ENCODE measurements at places on chromosomes 16 and 17. TPM values are rescaled to one million over a fixed set of nuclear protein-coding genes. Genes with fewer than 3 reads are reported as not detected.

Gene ALOXE3
- 8.0 TPM for total RNA-seq

Gene KCNH6
- not detected for total RNA-seq

Gene CPHXL2
- total RNA-seq = not detected

Gene CPHXL
- total RNA-seq = not detected

Gene FLOT2
- 71.4 TPM for total RNA-seq

Gene LPO
- not detected for total RNA-seq

Gene PRSS53
- 1.1 TPM for total RNA-seq

Gene VPS4A
- 31.6 TPM for total RNA-seq

Gene SDR42E2
- not detected for total RNA-seq

Gene FGF11
- 1.1 TPM for total RNA-seq

Gene CTRB1
- total RNA-seq = not detected

Gene KRT13
- 0.40 TPM for total RNA-seq

Gene ADGRG1
- total RNA-seq = 234 TPM

Gene TSNAXIP1
- 0.83 TPM for total RNA-seq

Gene HS3ST4
- not detected for total RNA-seq

Gene IGF2BP1
- 85.4 TPM for total RNA-seq

Gene COL1A1
- total RNA-seq = 11.3 TPM

Gene KRTAP4-4
- total RNA-seq = not detected

Gene PERCC1
- not detected for total RNA-seq

Gene GABARAPL2
- total RNA-seq = 96.0 TPM

Gene SEZ6L2
- total RNA-seq = 23.6 TPM

Gene KRTAP4-3
- total RNA-seq = not detected

Gene RILP
- total RNA-seq = 17.2 TPM

Gene VKORC1
- total RNA-seq = 146 TPM

Gene TBX2
- total RNA-seq = 6.6 TPM

Gene CCL15
- not detected for total RNA-seq

Gene ARHGAP23
- 54.9 TPM for total RNA-seq

Gene KAT7
- 28.0 TPM for total RNA-seq

Gene ZSCAN10
- 0.03 TPM for total RNA-seq

Gene CASKIN1
- 0.56 TPM for total RNA-seq

Gene TAC4
- total RNA-seq = not detected

Measured in A549 treated with CORT108297 at 1 μM for 4 hours (cell line).